ENCODE measurements at places on chromosomes 7 and 10.

DNA sequence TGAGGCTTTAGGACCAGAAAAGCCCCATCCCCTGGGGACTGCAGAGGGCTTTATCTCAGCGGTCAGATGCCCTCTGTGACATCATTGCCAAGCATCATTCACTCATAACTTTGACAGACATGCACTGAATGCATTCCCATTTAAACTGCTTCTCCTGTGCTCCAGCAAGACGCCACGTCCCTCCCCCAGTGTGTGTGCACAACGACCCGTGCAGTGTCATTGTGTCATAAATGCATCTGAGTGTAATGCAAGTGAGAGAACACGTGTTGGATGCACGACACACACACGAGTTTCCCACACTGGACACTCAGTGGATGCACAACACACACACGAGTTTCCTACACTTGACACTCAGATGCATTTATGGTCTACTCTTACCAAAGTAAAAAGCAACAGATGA lies 337.9 kb downstream of the PTPRN2 start:
- no peak for DNase-seq

GRCh38 chr7:141359740-141360415 lies 191.3 kb upstream of the AGK start:
- DNase-seq: no peak

DNA sequence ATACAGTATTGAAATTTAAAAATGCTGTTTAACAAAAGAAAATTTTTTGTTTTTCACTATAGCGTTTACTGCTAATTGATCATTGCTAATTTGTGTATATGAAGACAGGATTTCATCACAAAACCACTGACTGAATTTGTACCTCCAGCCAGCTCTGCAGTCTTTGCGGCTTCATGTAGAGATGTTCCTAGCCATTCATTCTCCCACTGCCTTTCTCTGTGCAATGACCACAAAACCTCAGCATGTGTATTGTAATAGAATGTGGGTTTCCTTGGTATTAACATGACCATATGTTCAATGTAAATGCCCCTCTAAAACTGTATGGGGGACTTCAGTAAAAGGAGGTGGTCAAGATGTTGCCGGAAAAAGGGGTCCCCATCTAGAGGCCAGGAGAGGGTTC lies 81.1 kb upstream of the STEAP1B start:
- no peak for DNase-seq

DNA sequence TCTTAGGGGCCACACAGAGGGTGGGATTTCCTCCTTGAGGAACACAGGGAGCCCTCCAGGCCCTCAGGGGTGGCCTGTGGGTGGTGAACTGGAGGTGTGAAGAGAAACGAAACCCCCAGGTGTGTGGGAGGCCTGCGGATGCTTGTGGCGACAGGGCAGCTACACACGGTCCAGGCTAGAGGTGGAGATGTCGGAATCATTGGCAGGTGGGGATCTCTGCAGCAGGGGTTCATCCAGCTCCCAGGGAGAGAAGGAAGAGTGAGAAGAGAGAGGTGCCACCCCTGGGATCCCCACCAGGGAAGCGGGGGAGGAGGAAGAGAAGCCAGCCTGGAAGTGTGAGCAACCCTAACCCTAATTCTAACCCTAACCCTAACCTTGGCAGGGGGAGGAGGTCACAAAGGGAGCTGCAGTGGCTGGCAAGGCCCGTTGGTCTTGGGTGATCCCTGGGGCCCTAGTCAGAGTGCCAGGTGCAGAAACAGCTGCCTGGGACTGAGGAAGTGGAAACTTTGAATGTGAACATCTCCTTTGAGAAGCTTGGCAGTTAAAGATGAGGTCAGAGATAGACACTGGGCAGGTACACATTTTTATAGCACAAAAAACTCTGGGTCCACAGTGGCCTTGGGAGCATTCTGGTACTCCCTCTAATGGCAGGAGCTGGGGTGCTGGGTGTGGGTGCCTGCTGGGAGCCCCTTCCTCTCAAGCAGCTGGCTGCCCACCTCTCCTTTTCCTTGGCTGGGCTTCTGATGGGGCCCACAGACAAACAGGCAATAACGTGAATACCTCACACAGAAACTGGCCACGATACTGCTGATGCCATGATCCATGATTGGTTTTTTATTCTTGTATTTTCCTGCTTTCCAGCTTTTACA lies 6.8 kb upstream of the AEBP1 start:
- no peak for DNase-seq

DNA sequence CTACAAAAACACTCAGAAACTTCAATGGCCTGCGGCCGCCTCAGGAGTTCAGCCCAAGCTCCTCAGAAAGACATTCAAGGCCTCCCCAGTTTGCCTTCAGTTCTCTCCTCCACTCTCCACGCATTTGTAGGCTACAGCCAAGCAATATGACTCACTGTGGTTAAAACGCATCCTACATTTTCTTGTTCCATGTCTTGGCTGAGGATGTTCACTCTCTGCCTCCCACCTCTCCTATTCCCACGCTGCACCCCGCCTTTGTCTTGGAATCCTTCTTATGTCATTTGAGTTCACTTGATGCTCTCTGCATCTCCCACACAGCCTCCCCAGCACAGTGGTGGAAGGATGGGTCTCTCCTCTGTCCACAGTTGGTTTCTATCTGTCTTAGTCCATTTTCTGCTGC lies 184.8 kb downstream of the NPSR1 start:
- no peak for DNase-seq
